Stimulated activated CD4-positive, alpha-beta T cell treated with anti-CD3 and anti-CD28 coated beads, Interleukin-4, amount 100 ng/mL, for 1 hour (primary cell): ENCODE measurements at places on chromosomes 4 and X.

DNA sequence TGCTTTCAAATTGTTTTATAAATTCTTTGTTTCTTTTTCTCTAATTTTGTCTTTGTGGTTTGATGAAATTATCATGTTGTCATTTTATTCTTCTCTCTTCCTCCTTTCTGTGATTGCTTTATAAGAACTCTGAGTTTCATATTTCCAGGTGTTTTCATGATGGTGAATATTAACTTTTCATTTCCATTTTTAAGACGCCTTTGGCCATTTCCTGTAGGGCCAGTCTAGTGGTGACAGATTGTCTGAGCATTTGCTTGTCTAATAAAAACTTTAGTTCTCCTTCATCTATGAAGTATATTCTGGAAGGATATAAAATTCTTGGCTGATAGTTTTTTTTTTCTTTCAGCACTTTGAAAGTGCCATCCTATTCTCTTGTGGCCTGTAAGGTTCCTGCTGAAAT lies 128.1 kb downstream of the FAM13A start:
- DNase-seq = no peak

GRCh38 chr4:144399927-144400326 lies 246.0 kb upstream of the HHIP start:
- DNase-seq = no peak

DNA sequence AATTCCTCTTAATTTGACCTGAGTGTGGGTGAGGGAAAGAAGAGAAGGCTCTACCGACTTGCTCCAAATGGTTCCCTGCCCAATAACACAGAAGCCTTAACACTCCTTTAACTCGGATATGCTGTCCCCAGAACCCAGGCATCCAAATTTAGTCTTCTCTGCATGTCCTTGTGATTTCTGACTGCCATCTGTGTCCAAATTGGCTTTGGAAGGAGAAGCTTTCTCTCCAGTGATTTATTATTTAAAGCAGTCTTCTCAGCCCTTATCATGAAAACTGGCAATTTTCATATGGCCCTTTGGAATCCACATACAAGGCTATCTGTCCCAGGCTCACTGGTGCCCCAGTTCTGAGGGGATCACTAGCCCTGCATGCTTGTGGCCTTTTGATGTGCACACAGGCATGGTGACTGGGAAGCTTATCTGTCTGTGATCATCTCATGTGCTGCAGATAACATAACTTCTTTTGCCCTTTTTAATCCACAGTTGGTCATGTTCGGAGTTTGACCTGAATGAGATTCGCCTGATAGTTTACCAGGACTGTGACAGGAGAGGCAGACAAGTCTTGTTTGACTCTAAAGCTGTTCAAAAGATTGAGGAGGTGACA lies 56.7 kb downstream of the FNIP2 start:
- DNase-seq = no peak

DNA sequence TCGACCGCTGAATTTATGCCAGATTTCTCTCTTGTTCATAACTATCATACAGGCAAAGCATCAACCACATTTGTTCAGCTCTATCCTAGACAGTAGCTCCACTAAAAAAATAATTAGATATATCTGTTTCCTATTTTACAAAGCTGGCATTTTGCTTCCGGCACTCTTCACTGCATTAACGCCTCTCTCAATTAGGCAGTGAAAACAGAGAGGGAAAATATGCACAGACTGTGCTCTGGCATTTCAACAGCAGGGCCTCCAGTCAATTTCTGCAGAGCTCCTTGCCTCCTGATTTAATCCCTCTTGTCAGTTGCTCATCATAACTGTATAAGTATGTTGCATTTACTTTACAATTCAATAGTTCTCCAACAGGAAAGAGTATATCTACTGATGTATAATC lies 666.9 kb upstream of the INTU start:
- DNase-seq = no peak

DNA sequence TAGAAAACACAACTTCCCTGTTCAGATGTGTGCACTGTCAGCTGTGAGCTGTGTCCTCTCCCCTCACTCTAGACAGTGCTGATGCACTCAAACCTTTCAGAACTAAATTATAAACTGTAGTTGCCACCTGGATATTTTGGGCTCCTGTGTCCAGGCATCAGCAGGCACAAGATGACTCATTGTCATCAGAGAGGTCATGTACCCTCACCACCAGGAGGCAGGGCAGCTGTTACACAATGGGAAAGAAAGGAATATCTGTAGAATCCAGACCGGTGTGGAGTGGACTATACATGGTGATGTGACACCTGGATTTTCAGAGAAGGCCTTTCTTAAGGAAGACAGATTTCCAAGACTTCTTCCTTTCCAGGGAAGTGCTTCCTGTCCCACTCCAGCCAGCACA lies 854.4 kb upstream of the AGA start:
- DNase-seq = no peak

- DNase-seq = no peak
Observed at GRCh38 chr4:19945501-19945900, 306.2 kb upstream of the SLIT2 start.

DNA sequence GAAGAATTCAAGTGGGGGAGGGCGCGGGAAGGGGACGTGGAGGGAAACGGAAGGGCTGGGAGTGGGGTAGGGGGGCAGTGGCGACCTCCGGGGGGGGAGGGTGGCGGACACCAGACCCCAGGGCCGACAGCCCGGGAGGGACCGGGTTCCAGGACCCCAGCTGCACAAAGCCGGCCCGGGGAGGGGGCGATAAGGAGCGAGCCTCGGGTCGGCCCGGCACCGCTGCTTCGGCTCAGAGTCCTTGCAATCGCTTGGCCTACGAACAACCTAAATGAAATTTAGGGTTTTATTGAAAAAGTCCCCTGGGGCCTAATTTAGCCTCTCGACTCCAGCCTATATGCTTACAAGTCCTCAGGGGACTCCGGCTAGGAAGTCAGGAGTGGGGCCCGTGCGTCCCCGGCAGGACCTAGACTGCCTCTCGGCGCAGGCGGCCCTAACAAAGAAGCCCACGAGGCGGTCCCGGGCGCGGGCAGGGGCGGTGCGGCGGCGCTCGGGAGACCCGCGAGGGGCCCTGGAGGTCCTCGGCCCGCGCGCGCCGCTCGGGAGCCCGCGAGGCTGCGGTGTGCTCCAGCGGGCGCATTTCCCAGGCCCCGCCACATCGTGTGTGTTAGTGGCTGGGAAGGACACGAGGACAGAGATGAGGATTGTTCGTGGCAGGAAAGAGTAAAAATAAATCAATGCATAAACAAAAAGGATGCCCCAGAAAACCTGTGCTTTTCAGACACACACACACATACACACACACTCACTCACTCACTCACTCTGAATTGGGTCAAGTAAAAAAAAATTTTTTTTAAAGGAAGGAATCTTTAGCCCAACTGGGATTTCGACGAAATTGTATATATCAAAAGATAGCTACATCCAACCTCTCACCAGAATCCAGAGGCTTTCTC lies 70.0 kb downstream of the MGST2 start:
- no peak for DNase-seq

DNA sequence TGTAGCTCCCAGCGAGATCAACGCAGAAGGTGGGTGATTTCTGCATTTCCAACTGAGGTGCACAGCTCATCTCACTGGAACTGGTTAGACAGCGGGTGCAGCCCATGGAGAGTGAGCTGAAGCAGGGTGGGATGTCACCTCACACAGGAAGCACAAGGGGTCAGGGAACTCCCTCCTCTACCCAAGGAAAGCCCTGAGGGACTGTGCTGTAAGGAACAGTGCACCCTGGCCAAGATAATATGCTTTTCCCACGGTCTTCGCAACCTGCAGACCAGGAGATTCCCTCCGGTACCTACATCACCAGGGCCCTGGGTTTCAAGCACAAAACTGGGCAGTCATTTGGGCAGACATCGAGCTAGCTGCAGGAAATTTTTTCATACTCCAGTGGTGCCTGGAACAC lies 216.4 kb upstream of the TET2 start:
- DNase-seq = no peak

DNA sequence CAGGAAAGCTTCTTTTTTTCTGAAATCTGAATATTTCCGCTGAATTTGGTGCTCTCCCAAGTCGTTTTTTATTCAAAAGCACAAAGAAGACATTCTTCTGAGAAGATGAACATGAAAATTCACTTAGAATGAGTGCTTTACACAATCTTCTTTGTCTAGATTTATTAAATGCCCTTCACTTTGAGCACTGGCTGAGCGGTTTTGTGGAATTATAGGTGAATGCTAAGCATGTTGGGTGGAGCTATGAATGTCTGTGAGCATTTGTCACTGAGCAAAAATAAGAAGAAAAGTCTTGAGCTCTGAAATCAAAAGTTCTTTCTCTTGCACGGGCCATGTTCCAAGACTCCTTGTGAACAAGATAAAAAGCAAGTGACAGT lies 13.1 kb downstream of the GASK1B start:
- no peak for DNase-seq

DNA sequence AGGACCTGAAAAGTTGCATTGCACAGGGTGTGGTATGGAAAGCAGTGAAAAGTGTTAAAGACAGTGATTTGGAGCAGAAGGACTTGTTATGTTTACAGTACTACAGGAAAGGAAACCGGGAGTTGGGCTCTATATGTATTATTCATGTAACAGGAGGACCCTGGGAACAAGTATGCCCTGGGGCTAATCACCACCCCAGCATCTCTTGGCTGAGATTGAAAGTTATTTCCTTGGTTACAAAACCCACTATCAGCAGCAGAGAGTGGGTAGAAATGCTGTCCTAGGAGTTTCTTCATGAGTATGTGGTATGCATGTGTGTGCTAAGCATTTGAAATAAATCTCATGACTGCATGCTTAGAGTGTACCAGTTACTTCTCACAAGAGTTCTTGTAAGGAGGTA lies 46.9 kb downstream of the STK32B start:
- no peak for DNase-seq

DNA sequence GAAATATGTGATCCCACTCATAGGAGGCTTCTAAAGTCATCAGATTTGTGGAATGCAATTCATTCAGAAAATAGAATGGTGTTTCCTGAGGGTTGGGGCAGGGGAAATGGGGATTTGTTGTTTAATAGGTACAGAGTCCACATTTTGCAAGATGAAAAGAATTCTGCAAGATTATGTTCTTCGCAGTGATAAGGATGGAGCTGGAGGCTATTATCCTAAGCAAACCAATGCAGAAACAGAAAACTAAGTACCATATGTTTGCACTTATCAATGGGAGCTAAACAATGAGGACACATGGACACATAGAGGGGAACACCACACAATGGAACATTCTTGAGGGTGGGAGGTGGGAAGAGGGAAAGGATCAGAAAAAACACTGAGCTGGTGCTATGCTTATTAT lies 144.3 kb upstream of the NLGN4X start:
- DNase-seq = no peak

- DNase-seq = no peak
Observed at GRCh38 chr4:89251396-89251795, 56.2 kb downstream of the GPRIN3 start.

DNA sequence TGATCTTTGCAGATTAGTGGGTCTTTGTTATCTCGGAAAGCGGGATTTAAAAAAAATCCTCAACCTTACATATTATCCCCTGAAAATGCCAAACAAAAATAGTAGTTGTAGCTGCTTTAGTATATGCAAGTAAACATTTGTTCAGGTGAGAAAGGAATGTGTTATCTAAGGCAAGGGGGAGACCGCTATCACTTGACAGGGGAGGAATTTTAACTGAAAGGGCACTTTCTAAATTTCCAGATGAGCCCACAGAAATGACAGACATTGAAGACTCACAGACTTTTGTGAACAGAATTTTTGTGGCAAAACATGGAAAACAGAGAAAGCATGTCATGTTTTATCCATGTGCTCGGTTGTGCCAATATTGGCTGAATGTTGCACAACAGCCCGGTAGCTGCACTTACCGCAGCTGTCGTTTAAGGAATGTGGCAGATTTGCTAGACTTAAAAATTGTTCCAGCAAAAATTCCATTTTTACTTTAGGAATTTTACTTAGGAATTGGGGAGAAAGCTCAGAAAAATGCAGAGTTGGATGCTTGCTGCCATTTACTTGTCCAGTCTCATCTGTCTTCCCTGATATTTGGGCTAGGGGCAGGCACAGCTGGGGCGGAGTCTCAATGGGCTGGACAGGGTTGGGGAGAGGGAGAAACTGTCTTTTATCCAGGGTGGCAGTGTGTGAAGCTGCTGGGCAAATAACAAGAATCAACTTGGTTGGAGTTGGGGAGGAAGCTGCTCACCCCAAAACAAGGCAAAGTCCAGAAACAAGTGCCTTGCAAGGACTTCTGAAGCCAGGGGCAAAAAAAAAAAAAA lies 94.6 kb upstream of the RPS6KA3 start:
- no peak for DNase-seq

GRCh38 chrX:8805046-8805445 lies 3.9 kb upstream of the FAM9A start:
- no peak for DNase-seq

DNA sequence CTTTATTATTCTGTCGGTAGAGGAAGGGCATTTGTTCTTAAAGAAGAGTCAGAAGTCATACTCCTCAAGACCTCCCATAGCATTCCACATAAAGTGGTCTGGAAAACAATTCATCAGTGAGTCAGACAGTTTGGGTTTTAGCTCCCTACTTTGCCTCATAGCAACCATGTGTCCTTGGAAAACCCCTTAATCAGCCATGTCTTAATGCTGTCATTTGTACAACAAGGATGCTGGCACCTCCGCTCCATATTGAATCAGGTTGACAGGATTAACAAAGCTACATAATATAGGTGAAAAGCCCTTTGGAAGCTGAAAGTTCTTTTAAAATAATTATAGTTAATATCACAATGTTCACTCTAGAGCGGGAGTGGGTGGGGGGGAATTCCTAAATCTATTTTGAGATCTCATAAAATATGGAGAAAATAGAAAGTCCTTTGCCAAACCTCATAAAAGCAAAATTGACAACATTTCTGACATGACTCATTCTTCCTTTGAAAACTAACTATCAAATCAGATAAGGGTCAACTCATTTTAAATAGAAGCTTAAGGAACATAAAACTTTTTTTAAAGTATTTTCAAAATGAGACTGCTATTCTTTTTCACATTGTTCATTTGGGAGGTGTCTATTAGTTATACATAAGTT lies 37.3 kb upstream of the GUCY1A1 start:
- DNase-seq = no peak

- DNase-seq = no peak
Observed at GRCh38 chrX:151704041-151704663, 8.9 kb downstream of the PRRG3 start.
